ENCODE measurements at places on chromosomes 4 and X.

DNA sequence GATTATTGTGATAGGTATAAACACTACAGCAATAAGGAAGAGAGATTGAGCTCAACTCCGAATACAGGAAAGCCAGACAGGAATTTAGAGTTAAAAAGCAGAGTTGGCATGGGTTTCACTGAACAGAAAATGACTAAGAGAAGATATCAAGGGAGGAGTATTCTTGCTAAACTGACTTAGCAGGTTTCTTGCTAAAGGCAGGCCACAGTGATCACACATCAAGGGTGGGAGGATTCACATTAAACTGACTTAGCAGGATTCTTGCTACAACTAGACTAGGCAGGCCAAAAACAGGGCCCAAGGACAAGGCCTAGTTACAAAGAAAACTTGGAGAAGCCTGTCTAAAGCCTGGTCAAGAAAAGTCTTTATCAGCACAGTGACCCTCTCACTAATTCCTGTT is 195.1 kb downstream of the MAGEB5 start:
- no peak for DNase-seq

DNA sequence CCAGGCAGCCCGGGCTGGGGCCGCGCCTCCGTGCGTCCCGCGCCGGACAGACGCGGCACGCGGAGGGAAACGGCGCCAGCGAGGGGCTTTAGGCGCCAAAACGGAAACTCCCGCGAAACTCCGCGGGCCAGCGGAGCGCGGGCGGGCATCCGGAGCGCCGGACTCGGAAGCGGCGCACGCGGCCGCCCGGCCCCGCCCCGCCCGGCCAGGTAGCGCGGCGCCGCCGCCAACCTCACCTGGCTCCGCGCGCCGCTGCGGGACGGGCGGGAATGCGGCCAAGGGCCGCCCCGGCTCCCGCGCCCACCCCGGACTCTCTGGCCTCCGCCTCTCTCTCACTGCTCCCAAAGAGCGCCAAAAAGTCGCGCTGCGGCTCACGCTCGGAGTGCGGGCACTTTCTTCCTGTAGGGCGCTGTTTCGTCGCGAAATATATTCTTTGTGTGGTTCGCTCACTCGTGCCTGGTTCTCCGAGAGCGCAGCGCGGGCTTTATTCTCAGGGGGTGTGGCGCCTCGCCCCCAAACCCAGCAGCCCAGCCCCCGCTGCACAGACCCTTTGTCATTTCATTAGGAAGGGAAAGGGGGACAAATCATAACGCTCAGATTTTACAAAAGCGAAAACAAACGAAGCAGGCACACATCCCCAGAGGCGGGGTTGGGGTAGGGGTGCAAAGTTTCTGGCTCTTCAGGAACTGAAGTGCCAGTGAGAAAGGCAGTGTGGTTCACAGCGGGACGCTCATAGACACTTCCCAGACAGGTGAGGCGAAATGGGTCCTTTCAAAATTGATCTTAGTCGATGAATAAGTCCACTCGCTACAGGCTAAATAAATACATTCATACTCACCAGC is 961 bp upstream of the MBNL3 start:
- DNase-seq = no peak

DNA sequence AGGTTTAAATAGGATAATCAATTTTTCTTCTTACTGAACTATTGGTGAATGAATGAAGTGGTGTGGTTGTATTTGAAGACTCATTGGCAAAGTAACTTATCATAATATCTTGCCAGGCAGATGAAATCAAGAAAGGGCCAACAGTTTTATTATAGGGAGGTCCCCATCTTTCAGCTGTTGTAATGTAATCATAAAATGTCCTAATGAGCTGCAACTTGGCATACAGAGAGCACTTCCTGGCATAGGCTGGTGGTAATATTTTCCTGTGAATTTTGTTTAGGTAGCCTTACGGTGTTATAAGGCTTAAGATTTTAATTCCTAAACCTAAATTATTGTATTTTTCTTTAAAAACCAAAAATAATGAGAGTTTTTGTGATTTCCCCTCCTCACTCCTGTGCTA is 17.5 kb downstream of the FHIP1A start:
- no peak for DNase-seq

- no peak for DNase-seq
Measured at GRCh38 chr4:121819216-121819965, 4.3 kb downstream of the CCNA2 start.

GRCh38 chr4:20464381-20464780 is 212.7 kb downstream of the SLIT2 start:
- peak; percentile 86 for DNase-seq

DNA sequence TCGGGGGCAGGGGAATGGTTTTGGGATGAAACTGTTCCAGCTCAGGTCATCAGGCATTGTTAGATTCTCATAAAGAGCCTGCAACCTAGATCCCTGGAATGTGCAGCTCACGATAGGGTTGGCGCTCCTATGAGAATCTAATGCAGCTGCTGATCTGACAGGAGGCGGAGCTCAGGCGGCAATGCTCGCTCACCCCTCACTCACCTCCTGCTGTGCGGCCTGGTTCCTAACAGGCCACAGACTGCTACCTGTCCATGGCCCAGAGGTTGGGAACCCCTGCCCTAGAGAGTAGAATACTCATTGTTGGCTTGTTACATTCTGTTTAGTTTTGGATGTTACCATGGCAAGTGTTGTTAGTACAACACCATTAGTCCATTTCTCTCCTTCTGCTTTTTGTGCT is 40.8 kb upstream of the STX18 start:
- DNase-seq = no peak

- no peak for DNase-seq
Measured at GRCh38 chr4:171667906-171668305, 145.3 kb upstream of the GALNTL6 start.

DNA sequence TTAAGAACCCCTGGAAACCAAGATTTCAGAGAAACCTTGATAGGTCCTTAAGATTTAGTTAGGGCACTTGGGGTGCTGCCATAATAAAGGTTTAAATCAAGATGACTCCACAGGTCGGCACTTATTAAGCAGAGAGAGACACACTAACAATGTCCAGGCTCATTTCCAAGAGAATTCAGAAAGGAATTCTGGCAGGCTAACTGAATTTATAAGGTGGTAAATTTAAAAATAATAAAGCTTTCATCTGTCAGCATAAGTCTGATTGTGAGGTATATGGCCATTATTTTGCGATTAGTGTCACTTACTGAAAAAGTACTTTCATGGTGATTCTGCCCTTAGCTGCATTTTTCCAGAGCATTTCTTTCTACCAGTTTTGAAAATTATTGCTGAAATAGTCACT is 472.7 kb downstream of the ARAP2 start:
- DNase-seq = no peak

GRCh38 chr4:126124818-126125217 is 810.1 kb downstream of the FAT4 start:
- DNase-seq = no peak

DNA sequence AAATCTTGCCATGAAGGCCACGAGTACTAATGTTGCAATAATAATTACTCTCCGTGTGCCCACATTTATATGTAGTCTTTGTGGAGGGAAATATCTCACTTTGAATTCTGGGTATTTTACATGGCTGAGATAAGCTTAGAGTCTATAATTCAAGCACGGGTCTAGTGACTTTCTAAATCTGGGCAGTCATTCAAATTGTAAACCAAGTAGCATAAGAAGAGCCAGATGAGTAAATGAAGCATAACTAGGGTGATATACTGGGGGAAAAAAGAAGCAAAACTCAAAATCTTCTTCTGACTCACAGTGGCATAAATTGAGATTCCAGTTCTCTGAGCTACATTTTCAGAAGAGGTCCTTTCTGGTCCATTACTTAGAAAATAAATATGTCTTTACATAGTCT is 53.0 kb downstream of the MAPK10 start:
- DNase-seq = peak; percentile 85

GRCh38 chr4:144647095-144647561 is 1.2 kb downstream of the HHIP start:
- peak; percentile 53 for DNase-seq

- DNase-seq = peak; percentile 27
Measured at GRCh38 chrX:24860140-24860539, 155.6 kb downstream of the ARX start.

DNA sequence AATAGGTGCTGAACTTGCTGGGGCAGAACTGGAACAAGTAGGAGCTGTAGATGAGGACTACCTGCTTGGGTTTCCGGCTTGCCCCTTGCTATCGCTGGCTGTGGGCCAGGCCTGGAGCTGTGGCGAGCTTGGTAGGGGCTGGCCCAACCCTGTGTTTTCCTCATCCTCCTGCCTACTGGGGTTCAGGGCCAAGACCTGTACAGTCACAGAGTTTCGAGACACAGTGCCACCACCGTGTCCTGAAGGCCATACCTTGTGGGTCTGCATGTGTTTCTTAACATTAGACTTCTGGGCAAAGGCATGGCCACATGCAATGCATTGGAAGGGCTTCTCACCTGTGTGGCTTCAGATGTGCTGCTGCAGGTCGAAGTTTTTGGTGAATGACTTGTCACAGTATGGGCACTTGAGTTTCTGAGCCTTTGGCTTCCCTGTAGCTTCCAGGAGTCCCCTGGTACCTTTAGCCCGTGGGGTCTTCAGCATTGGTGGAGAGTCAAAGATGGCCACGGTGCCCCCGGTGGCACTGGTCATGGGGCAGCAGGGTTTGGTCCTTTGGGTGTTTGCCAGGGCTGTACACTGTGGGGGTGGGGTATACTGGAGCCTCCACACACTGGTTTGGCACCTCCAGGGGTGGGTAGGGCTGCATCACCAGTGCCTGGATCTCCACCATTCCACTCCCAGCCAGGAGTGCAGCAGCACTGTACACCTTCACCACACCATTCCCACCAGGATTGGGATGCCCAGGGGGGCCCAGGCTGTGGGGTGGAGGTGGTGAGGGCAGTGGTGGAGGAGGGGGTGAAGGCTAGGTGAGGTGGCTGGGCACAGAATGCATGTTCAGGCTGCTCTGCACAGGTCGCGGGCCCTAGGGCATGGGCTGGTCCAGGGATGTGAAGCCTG is 52.1 kb downstream of the CFAP299 start:
- no peak for DNase-seq

DNA sequence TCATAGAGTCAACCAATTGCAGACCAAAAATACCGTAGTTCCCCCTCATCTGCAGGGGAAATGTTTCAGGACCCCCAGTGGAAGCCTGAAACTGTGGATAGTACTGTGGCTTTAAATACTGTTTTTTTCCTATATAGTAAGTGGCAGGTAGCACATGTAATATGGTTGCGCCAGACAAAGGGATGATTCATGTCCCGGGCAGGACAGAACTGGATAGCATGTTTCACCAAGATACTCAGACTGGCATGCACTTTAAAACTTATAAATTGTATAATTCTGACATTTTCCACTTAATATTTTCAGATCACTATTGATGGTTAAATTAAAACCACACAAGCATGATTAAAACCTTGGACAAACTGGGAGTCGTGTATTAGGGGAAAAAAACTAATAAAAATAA is 276.3 kb upstream of the AGA start:
- DNase-seq = no peak

DNA sequence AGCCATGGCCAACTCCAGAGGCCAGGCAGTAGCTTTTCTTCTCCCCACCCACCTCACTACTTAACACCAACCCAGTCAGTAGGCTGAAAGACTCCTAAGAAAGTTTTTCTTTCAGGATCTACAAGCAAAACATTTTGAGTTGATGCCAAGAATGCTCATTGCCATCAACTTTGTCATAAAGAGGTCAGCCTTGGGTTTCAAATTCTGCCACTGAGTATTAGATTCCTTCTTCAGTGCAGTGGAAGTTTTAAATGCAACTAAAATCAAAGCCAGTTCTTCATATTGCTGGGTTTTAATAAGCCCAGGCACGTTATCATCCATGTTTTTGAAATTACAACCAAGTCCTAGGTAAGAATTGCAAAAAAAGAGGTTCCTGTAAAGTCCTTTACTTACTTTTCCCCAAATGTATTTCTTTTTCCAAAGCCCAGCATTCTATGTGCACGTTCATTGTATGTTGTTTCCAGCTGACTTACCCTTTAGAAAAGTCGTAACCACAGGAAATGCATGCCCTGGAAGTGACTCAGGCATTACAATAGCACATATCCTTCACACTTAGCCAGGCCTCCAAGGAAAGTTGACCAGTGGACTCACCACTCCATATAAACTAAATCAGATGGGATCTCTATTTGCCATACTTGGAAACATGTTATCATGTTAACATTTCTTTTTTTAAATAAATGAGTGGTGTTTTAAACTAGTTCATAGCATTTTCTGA is 229.9 kb downstream of the SOX3 start:
- peak; percentile 2 for DNase-seq

GRCh38 chr4:145130788-145131399 is 32.8 kb downstream of the ABCE1 start:
- peak; percentile 81 for DNase-seq

- no peak for DNase-seq
Measured at GRCh38 chrX:73448379-73448778, 1.5 kb downstream of the CDX4 start.

GRCh38 chr4:100306018-100306417 is 115.8 kb upstream of the DDIT4L start:
- DNase-seq = peak; percentile 75

- no peak for DNase-seq
Measured at GRCh38 chr4:142272452-142272851, 573.6 kb downstream of the INPP4B start.

GRCh38 chr4:48017108-48017571 is 568 bp downstream of the NIPAL1 start:
- peak; percentile 72 for DNase-seq

GRCh38 chr4:839675-840443 is 13.9 kb upstream of the CPLX1 start:
- DNase-seq = no peak

DNA sequence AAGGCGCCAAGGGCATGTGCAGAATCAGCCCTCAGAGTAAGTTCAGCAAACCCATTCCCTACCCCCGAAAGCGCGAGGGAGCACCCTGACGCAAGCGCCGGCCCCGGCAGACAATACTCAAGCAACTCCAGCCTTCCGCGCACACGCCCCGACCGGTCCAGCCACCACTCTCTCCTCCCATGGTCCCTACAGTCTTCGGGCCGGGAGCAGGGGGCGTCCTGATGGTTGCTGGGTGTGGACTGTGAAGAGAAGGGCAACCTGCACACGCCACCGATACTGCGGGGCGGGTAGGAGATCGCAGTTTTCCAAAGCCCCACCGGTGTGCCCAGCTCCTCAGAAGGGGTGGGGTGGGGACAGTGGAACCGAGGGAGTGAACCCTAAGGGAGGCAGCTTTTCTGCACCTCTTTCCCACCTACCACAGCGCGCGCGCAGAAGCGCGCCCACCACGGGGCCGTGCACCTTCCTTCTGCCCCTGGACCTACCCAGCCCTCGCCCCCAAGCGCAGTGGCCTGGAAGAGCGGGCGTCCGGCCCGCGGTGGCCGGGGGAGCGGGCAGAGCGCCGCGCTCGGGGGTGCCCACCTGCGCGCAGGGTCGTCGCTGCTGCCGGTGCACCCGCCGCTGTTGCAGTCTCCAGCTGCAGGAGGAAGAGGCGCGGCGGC is 650.2 kb upstream of the DIPK2B start:
- DNase-seq = peak; percentile 25

- no peak for DNase-seq
Measured at GRCh38 chr4:38605181-38605752, 58.7 kb upstream of the KLF3 start.

DNA sequence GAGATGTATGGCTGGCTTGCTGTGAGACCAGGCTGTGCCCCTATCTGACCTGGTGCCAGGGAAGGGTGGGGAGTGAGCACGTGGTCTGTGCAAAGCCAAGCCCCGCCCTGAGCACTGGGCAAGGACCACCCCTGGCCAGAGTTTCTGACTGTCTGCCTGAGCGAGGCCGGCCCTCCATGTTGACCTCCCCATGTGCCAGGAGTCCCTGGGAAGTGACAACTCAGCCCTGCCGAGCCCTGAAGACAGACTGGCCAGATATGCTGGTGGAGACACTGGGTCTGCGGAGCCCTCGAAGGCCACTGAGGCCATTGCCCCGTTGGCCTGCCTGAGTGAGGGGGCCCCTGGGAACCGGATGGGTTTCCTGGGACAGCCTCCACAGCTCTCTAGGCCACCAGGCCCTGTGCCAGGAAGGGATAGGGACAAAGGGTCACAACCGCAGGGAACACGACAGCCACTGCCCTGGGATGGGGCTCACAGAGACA is 7.1 kb upstream of the BGN start:
- no peak for DNase-seq
